Hematopoietic multipotent progenitor cell treated with erythropoietin and hydrocortisone succinate and interleukin-3 and kit ligand, for 15 days (in vitro differentiated cells): ENCODE measurements at places on chromosomes 7 and 10.

DNA sequence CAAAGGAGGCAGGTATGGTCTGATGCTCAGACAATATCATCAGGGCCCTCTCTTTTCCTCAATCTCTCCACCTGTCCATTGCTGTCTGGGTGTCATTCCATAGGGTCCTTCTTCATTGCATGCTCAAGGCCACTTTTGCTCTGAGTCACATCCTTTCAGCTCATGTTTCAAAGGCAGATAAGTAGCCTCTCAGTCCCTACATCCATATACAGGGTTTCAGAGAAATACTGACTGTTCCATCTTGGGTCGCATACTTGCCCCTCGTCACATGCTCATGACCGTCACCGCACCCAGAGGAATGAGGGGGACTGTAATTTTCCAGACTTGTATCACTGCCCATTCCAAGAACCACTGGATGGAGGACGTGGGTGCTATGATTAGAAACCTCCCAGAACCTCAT is 93.4 kb downstream of the FAM107B start:
- DNase-seq: no peak

GRCh38 chr7:54080971-54081370 is 461.2 kb upstream of the VSTM2A start:
- DNase-seq: no peak

GRCh38 chr10:44818701-44819127 is 92.4 kb upstream of the TMEM72 start:
- DNase-seq: no peak

- no peak for DNase-seq
These were observed 32.1 kb upstream of the CNNM1 start for GRCh38 chr10:99297033-99297432.

DNA sequence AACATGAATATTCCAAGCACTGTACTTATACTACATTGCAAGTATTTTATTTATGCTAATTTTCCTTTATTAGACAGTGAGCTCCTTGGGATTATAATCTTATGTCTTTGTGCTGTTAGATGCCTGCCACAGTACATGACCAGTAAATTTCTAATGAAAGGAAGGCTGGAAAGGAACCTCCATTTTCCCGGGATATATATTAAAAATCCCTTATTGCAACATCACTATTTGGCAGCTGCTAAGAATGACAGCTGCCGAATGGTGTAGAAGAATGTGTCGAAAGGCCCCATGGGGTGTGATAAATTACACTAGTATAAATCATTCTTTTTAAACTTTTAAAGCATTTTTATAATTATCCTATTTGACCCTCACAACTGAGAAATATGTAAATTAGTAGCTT is 59.1 kb downstream of the TFAM start:
- no peak for DNase-seq

DNA sequence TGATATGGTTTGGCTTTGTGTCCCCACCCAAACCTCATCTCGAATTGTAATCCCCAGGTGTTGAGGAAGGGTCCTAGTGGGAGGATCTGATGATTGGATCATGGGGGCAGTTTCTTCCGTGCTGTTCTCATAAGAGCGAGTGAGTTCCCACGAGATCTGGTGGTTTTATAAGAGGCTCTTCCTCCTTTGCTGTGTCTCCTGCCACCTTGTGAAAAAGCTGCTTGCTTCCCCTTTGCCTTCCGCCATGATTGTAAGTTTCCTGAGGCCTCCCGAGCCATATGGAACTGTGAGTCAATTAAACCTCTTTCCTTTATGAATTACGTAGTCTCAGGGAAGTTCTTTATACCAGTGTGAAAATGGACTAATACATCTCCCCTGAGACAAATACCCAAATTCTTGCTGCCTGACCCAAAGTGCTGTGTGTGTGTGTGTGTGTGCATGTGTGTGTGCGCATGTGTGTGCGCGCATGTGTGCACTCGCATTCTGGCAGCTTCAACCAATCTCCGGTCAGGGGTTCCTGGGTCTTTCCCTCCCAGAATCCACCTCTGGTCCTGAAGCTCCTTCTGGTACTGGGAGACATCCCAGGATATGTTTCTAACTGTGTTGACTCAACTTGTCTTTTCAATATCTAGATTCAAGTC is 98.1 kb upstream of the LRRC4 start:
- DNase-seq: no peak

- no peak for DNase-seq
These were observed 85.3 kb downstream of the PIP4K2A start for GRCh38 chr10:22629126-22629525.

- DNase-seq: no peak
These were observed 154.0 kb upstream of the FOXK1 start for GRCh38 chr7:4527988-4528636.

DNA sequence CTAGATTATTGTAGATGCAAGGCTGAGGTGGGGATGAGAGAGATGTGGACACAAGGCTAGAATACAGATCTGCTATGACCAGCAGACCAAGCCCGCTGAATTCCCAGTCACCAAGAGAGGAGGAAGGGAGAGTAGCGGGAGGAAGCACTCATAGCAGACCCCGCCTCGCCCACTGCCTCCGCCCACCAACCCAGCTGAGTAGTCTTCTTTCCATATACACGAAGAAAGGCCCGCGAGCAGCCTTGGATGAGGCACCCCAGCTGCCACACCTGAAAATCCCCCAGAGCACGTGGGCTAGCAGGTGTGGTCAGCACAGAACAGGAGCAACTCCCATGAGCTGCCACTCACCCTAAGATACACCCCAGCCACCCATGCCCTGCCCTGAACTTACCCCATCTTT is 7.9 kb upstream of the H2BK1 start:
- no peak for DNase-seq

GRCh38 chr10:3236644-3237404 is 64.2 kb upstream of the PITRM1 start:
- no peak for DNase-seq

DNA sequence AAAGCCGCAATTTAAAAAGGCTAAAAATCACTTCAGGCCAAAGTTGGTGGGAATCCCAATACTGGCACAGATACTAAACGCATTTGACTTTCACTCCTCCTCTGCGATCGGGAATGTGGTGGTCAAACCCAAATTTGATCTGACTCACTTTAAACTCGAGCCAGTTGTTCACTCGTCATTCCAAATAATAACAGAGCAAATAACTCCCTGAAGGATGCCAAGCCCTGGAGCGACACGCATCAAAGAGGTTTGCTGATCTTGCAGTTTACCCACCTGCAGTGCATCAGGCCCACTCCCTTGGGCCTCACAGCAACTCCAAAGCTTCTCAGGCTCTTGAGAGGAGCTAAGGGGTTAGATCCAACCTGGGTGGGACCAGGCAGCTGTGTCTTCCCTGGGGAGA is 12.2 kb downstream of the PTN start:
- DNase-seq: no peak

DNA sequence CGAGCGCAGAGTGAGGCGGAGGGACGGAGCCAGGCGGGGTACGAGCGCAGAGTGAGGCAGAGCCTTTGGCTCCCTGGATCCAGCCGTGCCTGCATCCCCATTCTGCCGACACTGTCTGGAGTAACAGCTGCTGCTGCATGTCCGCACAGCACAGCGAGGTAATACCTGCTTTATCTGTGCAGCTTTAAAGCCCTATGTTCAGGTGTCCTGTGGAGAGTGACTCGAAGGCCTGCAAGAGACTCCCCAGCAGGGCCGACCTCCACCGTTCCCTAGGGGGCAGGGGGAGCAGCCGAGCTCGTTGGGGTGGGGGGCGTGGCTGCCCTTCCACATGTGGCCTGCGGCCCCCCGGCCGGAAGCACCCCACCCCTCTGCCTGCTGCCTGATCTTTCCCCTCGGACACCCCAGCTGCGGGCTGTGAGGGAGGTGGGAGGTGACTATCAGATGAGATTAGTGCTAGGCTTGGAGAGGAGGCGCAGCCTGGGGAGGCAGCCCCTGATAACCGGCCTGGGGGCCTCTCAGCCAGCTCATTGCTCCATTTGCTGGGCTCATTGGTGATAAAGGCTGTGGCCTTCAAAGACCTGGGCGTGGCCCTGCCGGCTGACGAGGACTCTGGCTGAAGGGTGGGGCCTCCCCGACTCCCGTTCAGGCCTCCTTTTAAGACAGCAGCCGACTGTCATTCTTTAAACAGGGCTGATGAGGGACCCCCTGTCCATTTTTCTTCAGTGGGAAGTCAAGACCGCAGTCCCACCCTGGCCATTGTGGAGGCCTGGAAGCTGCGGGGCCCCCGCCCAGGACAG is 8.0 kb downstream of the VENTX start:
- peak; percentile 93 for DNase-seq

DNA sequence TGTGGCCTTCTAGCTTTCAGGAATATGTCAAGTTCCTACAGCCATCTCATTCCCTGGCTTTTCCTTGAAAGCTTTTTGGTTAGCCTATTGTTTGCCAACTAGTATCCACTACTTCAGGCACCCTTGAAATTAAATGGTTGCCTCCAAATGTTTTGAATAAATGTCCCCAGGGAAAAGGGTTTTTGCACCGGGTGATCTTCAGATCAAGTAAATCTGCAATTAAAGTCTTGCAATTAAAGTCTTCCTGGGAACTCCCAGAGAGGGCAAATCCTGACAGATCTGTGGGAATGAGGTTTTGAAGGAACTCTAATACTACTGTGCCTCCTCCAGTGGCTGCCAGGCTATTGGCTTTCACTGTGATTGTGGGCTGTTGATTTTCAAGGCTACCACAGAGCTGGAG is 17.7 kb upstream of the ZNRF2 start:
- no peak for DNase-seq

DNA sequence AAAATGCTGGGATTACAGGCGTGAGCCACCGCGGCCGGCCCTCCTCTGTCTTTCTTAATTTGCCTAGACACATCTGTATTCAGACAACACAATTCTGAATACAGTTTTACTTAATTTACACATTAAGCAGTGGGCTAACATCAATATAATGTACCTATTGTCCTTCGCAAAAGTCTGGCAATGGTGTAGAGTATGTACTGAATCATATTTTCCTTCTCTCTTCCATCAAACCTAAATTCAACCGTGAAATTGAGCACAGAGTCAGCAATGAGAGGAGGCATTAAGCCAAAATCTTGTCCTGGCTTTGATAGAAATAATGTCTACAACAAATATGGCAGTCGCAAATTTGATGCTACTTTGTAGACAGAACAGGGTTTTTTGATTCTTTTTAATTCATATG is 30.4 kb downstream of the FZD9 start:
- DNase-seq: no peak

GRCh38 chr10:25300073-25300472 is 125.3 kb downstream of the GPR158 start:
- no peak for DNase-seq

- no peak for DNase-seq
These were observed 60.1 kb downstream of the ERCC6 start for GRCh38 chr10:49478819-49479218.

- DNase-seq: no peak
These were observed 11.1 kb downstream of the IFIT2 start for GRCh38 chr10:89312973-89313372.

GRCh38 chr10:114970515-114970914 is 32.5 kb downstream of the TRUB1 start:
- no peak for DNase-seq

DNA sequence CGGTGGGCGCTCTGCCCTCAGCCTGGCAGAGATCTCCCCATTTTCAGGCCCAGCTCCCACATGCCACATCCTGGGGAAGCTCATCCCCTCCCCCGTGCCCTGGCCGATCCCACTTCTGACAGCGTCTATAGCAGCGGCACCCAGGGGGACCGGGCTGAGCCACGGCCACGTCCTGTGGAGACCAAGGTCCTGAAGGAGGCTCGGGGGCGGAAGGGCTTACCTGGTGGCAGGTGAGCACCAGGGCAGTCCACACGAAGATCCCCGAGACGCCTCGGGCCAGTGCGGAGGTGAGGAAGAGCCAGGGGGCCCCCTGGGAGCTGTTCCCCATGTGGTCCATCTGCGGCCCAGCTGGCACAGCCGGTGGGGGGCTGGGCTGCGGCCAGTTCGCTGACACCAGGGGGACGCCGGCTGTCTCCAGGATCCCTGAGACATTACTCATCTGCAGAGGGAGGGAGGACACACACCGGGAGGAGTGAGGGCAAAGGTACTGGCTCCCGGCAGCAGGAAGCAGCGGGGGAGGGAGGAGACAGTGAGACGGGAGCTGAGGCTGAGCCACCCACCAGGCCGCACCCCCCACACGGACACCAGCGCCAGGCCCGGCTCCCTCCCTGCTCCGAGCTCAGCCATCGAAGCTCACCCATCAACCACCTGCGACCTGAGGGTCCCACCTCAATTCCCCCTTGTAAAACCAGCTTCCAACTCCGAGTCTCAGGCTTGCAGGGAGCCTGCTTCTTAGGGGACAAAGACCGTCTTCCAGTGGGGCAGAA is 776 bp downstream of the TMEM184A start:
- no peak for DNase-seq

DNA sequence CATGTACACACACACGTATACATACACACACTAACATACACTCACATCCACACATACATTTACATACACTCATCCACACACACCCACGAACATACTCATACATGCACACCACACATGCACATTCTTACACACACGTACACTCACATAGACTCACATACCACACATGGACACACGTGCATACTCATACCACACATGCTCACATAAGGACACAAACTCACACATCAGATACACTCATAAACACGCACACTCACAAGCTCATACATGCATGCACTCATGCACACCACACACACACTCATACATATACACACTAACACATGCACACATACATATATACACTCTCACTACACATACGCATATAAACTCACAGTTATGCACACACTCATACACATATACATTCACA is 1.2 kb upstream of the CALN1 start:
- DNase-seq: no peak

DNA sequence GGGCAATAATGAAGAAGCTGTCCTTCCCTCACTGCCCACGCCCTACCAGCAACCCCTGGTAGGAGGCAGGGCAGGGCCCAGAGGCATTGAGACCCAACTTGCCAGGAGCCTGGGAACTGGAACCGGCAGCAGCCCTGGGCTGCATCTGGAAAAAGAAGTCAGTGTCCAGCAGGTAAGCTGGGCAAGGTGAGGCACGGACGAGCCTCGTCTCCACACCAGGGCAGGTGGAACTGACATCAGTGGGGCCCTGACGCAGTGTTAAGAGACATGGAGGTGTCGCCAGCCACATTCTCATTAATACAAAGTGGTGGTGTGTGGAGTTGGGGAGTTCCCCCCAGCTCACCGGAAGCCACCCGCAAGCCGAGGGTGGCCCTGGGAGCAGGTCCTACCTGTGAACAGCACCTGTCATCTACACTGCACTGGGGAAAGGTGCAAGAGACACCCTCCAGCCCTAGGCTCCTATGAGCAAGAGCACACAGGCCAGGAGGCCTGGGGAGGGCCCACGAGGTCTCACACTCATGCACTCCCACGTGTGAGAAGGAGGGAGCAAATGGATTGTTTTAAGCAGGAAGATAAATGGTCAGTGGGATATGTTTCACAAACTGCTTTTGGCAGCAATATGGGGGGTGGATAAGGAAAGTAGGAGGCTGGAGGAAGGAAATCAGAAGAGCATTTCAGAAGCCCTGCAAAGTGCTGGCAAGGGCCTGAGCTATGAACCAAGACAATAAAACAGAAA is 53.6 kb downstream of the COBL start:
- DNase-seq: no peak

DNA sequence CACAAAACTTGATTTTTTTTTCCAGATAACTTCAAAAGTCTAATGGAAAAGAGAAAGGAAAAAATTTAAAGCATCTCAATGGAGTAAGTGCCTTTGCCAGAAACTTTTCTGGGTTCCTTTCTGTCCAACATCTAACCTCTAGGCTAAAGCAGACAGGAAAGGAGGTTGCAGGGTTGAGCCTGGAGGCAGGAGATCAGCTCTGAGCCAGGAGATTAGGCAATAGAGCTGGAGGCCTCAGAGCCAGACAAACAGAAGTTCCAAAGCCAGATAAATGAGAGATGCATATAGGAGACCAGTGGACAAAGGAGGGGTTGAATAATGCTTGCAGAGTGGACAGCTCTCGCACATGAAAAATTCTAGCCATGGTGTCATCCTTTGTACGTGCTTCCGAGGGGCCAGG is 42.9 kb downstream of the CHN2 start:
- no peak for DNase-seq
